ENCODE measurements at places on chromosomes 11 and 22. TPM values are rescaled to one million over a fixed set of nuclear protein-coding genes. Genes with fewer than 3 reads are reported as not detected.
A peak's percentile ranks its signal among the peaks of the same experiment; 100 is the strongest.

The P4HA3 gene
- not detected for total RNA-seq

The CD3D gene
- 491 TPM for total RNA-seq

The DBX1 gene
- not detected for total RNA-seq

The BATF2 gene
- not detected for total RNA-seq

The C11orf16 gene
- not detected for total RNA-seq

The SYT7 gene
- 0.32 TPM for total RNA-seq

- H3K27ac ChIP-seq: peak within 1 kb of the TSS; percentile 56
- DNase-seq: peak; percentile 2
- H3K27me3 ChIP-seq: peaks cover 84% of the 10 kb centered on the region
- H3K4me3 ChIP-seq: peak within 1 kb of the TSS; percentile 85
Observed at GRCh38 chr11:107590460-107591377, at the start of gene ELMOD1. Gene ELMOD1 (plus strand): TSS chr11:107591147. CDS start chr11:107618190, 27,043 bp downstream.

DNA sequence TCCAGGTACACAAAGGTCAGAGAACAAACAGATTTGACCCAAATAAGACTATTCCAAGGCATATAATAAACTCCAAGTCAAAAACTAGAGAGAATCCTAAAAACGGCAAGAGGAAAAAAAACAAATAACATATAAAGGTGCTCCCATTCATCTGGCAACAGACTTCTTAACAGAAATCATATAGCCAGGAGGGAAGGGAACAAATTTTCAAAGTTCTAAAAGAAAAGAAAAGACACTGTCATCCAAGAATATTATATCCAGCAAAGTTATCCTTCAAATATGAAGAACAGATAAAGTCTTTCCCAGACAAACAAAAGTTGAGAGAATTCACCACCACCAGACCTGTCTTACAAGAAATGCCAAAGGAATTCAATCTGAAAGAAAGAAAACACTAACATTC is 11.1 kb downstream of the EFCAB6 start:
- H3K27me3 ChIP-seq: peaks cover 24% of the 10 kb centered on the region
- H3K4me1 ChIP-seq: no peaks in the 10 kb centered on the region
- no peak overlapping the region for H3K4me3 ChIP-seq
- DNase-seq: no peak
- no peak overlapping the region for H3K27ac ChIP-seq

GRCh38 chr11:107549253-107549953 is 16.1 kb downstream of the ALKBH8 start:
- H3K27me3 ChIP-seq: no peaks in the 10 kb centered on the region
- peaks cover 3% of the 10 kb centered on the region for H3K4me1 ChIP-seq
- H3K27ac ChIP-seq: no peak overlapping the region
- DNase-seq: no peak

All from activated T-helper 1 cell treated with anti-CD3 and anti-CD28 coated beads, Interleukin-12 subunit alpha, Interleukin-12 subunit beta, Interleukin-2, Interleukin-4 antibody, amounts not matched to agents 30 ng/mL and 10 ng/mL and 1 ng/mL, durations not matched to agents 14 hours and 24 hours and 36 hours (primary cell).